Activated T-cell treated with anti-CD3 and anti-CD28 coated beads, Interleukin-2, amount 50 U/mL, for 72 hours (primary cell): ENCODE measurements at places on chromosomes 6 and 20.
A peak's percentile ranks its signal among the peaks of the same experiment; 100 is the strongest.

- H3K36me3 ChIP-seq, result no peaks in the 10 kb centered on the region
- no peak overlapping the region for H3K27ac ChIP-seq
- H3K27me3 ChIP-seq, result peaks cover 26% of the 10 kb centered on the region
- H3K4me3 ChIP-seq, result no peak overlapping the region
These were observed 14.9 kb downstream of the RCAN2 start for GRCh38 chr6:46476301-46476700.

- H3K27me3 ChIP-seq, result peaks cover 27% of the 10 kb centered on the region
- H3K4me1 ChIP-seq, result no peaks in the 10 kb centered on the region
- H3K4me3 ChIP-seq, result no peak overlapping the region
- peaks cover 1% of the 10 kb centered on the region for H3K36me3 ChIP-seq
These were observed 172.5 kb upstream of the KCNK16 start for GRCh38 chr6:39494998-39495397.

GRCh38 chr6:43584892-43585570, 9.0 kb downstream of the POLH start:
- H3K4me3 ChIP-seq, result no peak overlapping the region
- H3K27ac ChIP-seq, result peak overlapping the region; percentile 81
- no peak for DNase-seq
- no peaks in the 10 kb centered on the region for H3K27me3 ChIP-seq

- H3K27ac ChIP-seq, result no peak overlapping the region
- no peak overlapping the region for H3K4me3 ChIP-seq
- no peaks in the 10 kb centered on the region for H3K36me3 ChIP-seq
These were observed 74.0 kb downstream of the SOBP start for GRCh38 chr6:107563694-107564588.

DNA sequence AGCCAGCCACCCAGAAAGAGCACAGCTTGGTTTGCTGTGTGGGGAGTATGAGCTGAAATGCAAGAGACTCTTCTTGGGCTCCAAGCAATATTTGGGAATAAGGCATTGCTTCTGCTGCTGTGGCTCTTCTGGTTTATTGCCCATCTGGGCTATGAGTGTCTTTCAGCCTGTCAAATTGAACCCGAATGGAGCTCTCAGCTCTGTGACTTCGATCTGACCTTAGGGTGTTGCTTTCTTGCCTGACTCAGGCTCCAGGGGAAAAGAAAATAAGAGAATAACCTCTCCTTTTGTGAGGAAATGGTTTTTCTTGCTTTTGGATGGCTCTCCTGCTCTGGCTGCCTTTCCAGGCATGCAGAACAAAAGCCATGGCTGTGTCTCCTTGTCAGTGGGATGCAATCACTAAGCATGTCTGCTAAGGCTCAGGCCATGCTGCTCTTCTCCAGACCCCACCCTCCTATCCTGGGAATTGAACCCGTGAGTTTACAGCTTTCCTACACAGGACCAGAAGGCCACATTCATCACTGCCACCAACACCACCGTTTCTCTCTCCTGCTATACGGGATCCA, 169.4 kb upstream of the JAG1 start:
- DNase-seq, result no peak
- no peak overlapping the region for H3K27ac ChIP-seq
- no peaks in the 10 kb centered on the region for H3K4me1 ChIP-seq
- H3K27me3 ChIP-seq, result no peaks in the 10 kb centered on the region
- H3K4me3 ChIP-seq, result no peak overlapping the region

GRCh38 chr20:44747166-44748004, 1.7 kb downstream of the KCNK15 start:
- H3K27me3 ChIP-seq, result peaks cover 53% of the 10 kb centered on the region
- no peaks in the 10 kb centered on the region for H3K36me3 ChIP-seq
- no peak overlapping the region for H3K27ac ChIP-seq
- H3K4me3 ChIP-seq, result peak overlapping the region; percentile 67

- no peak for DNase-seq
- H3K27me3 ChIP-seq, result no peaks in the 10 kb centered on the region
- H3K4me1 ChIP-seq, result peaks cover 22% of the 10 kb centered on the region
- no peak overlapping the region for H3K27ac ChIP-seq
- no peak overlapping the region for H3K4me3 ChIP-seq
These were observed 11.2 kb downstream of the PCIF1 start for GRCh38 chr20:45945678-45946148.

- DNase-seq, result no peak
- H3K4me1 ChIP-seq, result no peaks in the 10 kb centered on the region
- no peak overlapping the region for H3K27ac ChIP-seq
- peaks cover 15% of the 10 kb centered on the region for H3K27me3 ChIP-seq
- H3K4me3 ChIP-seq, result no peak overlapping the region
These were observed 540.5 kb upstream of the CITED2 start for GRCh38 chr6:139914910-139915309.

DNA sequence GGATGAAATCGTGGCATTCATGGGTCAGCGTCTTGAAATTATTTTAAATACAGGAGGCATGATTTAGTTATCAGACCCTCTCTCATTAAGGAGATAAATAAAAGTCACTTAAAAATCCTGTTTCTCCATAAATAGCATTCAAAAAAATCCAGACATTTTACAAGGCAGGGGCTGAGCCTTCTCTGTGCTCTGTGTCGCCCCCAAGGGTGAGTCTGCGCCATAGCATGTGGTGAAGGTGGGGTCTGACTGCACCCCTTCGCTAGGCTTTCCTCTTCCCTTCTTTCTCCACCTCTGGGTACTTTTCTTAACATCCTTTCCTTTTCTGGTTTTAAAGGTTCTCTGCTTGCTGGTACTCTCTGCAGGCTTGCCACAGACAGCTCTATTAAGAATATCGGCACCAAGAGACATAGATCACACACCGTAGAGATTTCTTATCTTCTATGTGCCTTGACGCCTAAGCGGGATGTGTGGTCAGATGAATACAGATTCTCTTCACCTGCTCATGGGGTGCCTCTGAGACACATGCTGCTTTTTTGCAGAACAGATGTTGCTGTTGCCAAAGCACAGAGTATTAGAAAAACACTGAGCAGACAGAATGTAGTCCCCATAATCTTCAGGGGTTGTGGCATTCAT, 20.1 kb upstream of the FAM209A start:
- H3K27ac ChIP-seq, result no peak overlapping the region
- H3K4me3 ChIP-seq, result no peak overlapping the region
- H3K4me1 ChIP-seq, result peaks cover 6% of the 10 kb centered on the region
- peaks cover 3% of the 10 kb centered on the region for H3K36me3 ChIP-seq

GRCh38 chr6:169428532-169428931, 174.9 kb upstream of the THBS2 start:
- H3K27me3 ChIP-seq, result no peaks in the 10 kb centered on the region
- H3K4me3 ChIP-seq, result no peak overlapping the region
- no peak overlapping the region for H3K27ac ChIP-seq
- H3K4me1 ChIP-seq, result no peaks in the 10 kb centered on the region
- DNase-seq, result no peak
- peaks cover 16% of the 10 kb centered on the region for H3K36me3 ChIP-seq

DNA sequence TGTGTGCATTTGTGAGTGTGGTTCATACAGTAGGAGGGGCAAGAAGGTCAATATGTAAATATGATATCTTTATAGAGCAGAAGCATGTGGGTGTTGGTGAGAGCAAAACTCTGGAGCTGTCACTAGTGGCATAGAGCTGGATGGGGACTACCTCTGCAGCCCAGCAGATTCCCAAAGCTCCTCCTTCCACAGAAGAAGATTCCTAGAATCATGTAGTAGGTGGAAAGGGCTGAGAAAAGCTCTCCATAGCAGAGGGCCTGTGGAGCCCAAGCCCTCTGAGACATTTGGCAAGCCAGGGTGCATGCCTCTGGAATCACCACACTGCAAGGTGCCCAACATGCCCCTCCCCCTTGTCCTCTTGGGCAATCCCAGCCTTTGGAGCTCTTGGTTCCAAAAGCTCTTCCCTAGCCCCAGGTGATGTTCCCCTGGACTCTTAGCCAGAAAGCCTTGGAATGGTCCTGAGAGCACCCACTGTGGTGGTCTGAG, 233.2 kb downstream of the LRFN2 start:
- no peak overlapping the region for H3K4me3 ChIP-seq
- no peak overlapping the region for H3K27ac ChIP-seq
- no peaks in the 10 kb centered on the region for H3K36me3 ChIP-seq
- DNase-seq, result no peak
- peaks cover 10% of the 10 kb centered on the region for H3K4me1 ChIP-seq
- H3K27me3 ChIP-seq, result no peaks in the 10 kb centered on the region

DNA sequence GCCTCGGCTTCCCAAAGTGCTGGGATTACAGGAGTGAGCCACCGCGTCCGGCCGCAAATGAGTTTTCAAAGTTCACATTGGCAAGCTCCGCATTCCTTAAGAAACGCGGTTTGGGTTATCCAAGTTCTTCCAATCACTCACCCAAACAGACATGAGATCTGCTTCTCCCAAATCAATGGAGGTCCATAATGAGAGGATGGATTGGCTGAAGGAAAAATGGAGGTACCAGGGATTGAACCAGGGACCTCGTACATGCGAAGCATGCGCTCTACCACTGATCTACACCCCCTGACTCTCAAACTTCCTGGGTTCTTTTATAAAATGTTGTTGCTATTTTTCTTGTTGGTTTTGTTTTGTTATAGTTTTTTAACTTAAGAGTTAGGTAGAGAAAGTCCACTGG, 170.0 kb downstream of the GPX5 start:
- no peak for DNase-seq
- H3K4me1 ChIP-seq, result peaks cover 32% of the 10 kb centered on the region
- H3K4me3 ChIP-seq, result peak overlapping the region; percentile 79
- peaks cover 12% of the 10 kb centered on the region for H3K36me3 ChIP-seq
- peak overlapping the region; percentile 82 for H3K27ac ChIP-seq
- H3K27me3 ChIP-seq, result peaks cover 99% of the 10 kb centered on the region

DNA sequence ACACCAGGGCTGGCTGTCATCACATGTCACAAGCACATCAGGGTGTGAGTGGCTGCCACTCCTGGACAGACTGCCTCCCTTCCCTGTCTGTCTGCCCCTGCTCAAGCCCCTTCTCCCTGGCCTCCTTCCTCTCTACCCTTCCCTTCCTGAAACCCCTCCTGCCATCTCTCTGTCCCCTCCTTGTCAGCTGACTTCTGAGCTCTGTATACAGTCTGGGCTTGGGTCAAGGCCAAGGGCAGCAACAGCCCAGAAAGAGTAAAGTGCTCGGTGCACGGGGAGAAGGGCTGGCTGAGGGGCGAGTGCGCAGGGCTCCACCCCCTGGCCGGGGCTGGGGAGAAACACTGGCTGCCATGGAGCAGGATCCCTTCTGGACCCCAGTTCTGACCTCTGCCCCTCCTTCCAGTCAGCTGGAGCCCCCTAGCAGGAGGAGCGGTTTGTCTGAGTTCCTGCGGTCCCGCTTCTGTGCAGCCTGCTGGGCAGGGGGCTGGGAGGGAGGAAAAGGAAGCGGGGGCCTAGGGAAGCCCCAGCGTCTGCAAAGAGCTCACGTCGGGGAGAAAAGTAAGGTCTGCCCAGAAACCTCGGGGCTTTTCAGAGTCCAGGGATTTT, 2.0 kb downstream of the LKAAEAR1 start:
- peak overlapping the region; percentile 88 for H3K4me3 ChIP-seq
- DNase-seq, result no peak
- H3K27me3 ChIP-seq, result peaks cover 6% of the 10 kb centered on the region
- H3K4me1 ChIP-seq, result peaks cover 40% of the 10 kb centered on the region
- no peak overlapping the region for H3K27ac ChIP-seq
- no peaks in the 10 kb centered on the region for H3K36me3 ChIP-seq

DNA sequence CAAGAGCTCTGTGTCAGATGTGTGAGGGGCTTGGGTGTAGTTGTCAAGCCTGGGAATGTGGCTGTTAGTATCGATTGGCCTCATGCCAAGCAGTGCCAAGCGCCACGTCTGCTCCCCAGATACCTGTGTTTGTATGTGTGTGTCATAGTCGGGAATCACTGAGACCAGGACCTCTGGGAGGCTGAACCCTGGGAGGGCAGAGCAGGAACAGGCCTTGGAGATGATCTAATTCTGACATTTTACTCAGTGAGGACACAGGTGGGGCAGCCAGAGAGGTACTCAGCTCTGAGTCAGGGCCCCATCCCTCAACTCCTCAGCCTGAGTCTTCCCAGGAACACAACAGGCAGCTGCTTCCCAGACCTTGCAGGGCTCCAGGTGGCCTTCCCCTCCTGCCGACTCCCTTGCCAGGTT, 51.2 kb upstream of the FANCE start:
- peak overlapping the region; percentile 39 for H3K27ac ChIP-seq
- no peaks in the 10 kb centered on the region for H3K36me3 ChIP-seq
- H3K4me3 ChIP-seq, result no peak overlapping the region
- DNase-seq, result no peak

DNA sequence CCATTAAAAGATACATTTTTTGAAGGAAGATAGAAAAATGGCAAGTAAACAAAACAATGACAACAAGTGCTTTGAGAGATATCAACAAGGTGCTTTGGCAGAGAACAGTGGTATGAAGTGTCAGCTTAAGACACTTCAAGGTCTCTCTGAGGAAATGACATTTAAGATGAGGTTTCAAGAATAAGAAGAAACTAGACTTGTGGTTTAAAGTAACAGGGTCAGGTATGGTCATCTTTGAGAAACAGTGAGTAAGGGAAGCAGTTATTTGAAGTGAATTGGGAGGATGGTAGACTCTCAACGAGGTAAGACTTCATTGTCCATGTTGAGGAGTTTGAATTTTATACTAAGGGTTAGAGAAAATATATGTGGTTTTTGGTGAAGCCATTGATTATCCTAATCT, 77.8 kb downstream of the SYCP2L start:
- no peak overlapping the region for H3K27ac ChIP-seq
- no peak for DNase-seq
- H3K4me1 ChIP-seq, result no peaks in the 10 kb centered on the region
- H3K4me3 ChIP-seq, result no peak overlapping the region

DNA sequence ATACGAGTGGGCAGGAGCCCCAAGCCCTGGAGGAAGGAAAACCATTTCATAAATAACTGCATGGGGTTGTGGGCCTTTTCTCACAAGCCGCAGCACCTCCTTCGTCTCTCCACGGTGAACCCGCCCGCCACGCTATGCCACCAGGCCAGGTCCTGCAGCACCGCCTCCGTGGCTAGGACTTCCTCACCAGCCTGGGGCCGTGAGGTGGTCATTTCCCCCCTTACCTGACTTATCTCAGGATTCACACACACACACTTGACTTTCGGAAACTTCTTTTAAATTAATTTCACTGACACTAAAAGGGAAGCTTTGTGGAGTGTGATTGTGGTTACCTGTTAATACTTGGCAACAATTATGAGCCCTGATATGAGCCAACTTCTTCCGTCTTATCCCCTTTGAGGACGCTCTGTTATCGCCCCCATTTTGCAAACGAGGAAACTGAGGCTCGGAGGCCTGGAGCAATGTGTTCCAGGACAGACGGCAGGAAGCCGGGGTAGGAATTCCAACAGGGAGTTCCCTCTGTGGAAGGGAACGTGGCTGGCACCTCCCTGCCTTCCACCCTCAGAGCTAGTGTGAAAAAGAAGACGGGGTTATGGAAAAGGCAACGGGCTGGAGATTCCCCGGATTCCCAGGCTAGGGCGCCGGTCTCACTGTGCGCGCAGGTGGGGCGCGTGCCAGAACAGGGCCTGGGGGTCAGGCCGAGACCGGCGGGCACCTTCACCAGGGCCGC, 817 bp upstream of the SLCO4A1 start:
- peak overlapping the region; percentile 84 for H3K4me3 ChIP-seq
- H3K27ac ChIP-seq, result no peak overlapping the region
- peaks cover 13% of the 10 kb centered on the region for H3K27me3 ChIP-seq
- no peaks in the 10 kb centered on the region for H3K36me3 ChIP-seq
- peaks cover 14% of the 10 kb centered on the region for H3K4me1 ChIP-seq

- no peak overlapping the region for H3K27ac ChIP-seq
- no peaks in the 10 kb centered on the region for H3K36me3 ChIP-seq
- H3K27me3 ChIP-seq, result peaks cover 73% of the 10 kb centered on the region
- no peak for DNase-seq
- peaks cover 9% of the 10 kb centered on the region for H3K4me1 ChIP-seq
- H3K4me3 ChIP-seq, result no peak overlapping the region
These were observed 14.4 kb downstream of the NR2E1 start for GRCh38 chr6:108180266-108180665.

- peaks cover 16% of the 10 kb centered on the region for H3K27me3 ChIP-seq
- no peak for DNase-seq
- H3K27ac ChIP-seq, result no peak overlapping the region
- H3K36me3 ChIP-seq, result no peaks in the 10 kb centered on the region
- no peak overlapping the region for H3K4me3 ChIP-seq
These were observed 25.5 kb upstream of the VEGFA start for GRCh38 chr6:43744491-43744890.
